8988T (cell line): ENCODE measurements at places on chromosomes 2 and 18.

DNA sequence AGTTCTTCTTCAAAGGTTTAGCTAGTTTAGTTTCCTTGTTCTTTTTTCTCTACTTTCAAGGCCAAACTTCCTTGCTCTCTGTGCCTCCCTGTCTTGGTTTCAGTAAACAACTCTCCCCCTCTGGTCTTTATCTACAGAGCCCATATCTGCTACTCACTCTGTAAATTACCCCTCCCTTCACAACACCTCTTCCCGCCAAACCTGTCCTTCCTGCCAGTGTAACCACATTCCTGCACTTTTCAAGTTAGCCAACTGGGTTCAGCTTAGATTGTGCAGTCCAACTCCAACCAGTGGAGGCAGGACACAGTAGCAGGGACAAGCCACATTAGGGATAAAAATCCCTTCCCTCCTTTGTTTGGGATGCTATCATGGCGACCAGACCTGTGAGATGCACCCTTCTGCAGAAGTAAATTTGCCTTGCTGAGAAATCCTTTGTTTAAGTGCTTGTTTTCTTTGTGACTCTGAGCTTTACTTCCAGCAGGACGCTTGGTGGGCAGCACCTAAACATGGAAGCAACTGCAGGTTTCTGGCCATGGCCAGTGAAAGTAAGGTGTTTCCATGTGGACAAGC, 706.0 kb downstream of the KCNJ3 start:
- DNase-seq, result no peak

DNA sequence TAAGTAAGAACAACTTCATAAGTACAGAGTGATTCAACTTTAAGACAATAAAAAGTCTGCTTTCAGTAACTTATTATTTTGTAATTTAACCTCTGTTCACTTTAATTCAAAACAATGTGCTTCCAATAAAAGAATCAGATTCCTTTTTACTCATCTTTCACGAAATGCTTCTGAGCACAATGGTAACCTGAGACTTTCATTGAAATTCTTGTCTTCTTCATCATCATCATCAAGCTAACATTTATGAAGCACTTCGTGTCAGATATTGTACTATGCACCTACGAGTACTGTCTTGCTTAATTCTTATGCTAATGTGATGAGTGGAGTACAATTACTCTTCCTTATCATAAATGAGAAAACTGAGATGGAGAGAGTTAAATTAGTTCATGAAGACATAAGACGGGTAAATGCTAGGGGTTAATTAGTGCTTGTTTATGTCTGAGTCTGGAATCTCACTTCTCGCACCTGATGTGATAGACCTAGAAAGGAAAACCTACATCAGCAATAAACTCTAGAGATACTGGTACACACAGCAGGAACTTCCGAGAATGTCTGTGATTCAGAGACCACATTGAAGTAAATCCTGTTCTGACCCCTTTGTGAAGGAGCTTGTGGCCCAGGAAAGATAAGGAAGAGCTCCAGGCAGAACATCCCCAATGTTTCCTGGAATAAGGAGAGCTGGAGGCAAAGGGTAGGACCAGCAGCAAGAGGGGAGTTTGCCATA, 227.6 kb upstream of the ETAA1 start:
- no peak for DNase-seq

- DNase-seq, result no peak
Measured at GRCh38 chr2:176648700-176649297, 379.6 kb downstream of the MTX2 start.

- no peak for DNase-seq
Measured at GRCh38 chr2:69059731-69060290, 46.8 kb downstream of the ANTXR1 start.

- no peak for DNase-seq
Measured at GRCh38 chr2:151306621-151307020, 17.2 kb upstream of the NMI start.

GRCh38 chr2:8154936-8155335, 526.9 kb upstream of the ID2 start:
- DNase-seq, result no peak

GRCh38 chr2:133045787-133046186, 375.8 kb upstream of the LYPD1 start:
- DNase-seq, result no peak

GRCh38 chr2:25306777-25307368, 34.9 kb downstream of the DNMT3A start:
- no peak for DNase-seq

GRCh38 chr2:29063646-29064345, 10.5 kb downstream of the PCARE start:
- no peak for DNase-seq

DNA sequence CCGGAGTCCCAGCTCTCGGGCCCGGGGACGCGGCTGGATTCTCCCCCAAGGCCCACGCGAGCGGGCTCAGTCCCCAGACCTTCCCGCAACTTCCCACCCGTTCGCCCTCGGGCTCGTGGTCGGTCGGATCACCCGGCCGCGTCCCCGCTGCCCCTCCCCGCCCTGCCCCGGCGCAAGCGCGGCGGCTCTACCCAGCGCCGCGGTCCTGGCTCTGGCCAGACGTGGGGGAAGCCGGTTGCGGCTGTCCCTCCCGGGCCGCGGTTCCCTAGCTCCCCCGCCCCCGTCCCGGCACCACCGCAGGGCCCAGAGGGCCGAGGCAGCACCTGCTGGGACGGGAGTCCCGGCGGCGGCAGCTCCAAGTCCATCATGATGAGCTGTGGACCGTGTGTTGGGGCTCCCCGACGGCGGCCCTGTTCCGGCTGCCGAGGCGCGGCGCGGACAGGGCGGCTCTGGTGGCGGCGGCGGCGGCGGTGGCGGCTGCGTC, 276 bp downstream of the NFE2L2 start:
- peak; percentile 27 for DNase-seq

DNA sequence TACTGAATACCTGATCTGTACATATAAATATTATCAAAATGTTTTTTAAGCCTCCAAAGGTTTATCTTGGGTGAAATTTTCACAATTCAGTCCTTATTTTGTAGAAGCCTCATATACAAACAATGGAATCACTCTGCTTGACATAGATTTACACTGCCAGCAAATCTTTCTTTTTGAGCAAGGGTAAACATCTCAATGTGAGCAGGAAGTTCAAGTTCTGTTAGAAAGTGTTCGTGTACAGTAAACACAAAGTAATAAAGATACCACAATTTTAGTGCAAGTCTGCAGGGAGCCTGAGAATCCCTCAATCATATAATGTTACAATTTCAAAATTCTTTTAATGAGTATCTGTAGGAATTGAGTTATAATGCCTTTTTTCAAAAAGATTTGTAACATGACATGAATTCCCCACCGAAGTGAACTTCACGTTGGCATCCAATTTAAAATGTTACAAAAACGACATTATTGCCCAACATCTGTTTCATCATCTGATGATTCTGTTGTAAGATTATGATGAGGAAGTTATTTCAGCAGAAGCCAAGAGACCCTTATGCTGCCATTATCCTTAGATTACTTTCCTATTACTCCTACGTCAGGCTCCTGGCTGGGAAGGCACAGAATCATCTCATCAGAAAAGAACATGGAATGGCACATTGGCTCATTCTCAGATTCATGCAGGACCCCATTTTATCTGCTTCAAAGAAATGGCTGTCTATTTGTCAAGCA, 283.9 kb upstream of the ACVR2A start:
- DNase-seq, result no peak

DNA sequence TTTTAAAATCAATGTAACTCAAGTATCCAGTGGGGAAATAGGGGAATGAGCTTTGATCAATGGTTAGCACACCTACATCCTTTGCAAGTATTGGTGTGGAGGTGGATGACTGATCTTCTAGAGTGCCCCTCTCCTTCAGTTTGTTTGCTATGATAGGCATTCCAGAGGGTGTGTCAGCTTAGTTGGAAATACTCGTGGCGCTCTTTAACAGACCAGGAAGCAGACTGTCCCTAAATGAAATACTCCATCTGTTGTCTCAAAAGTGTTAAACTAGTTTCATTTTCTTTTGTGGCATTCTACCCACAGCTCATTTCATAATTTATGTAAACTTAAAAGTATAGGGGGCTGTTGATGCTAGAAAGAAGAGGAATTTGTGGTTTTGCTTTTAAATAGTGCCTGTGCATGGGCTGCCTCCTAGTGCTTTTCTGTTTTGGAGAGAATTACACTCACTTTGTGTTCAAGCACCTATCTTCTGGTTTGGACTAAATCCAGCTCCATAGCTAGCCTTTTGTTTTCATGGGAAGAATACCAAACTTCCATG, 66.2 kb downstream of the STAT1 start:
- DNase-seq, result no peak

DNA sequence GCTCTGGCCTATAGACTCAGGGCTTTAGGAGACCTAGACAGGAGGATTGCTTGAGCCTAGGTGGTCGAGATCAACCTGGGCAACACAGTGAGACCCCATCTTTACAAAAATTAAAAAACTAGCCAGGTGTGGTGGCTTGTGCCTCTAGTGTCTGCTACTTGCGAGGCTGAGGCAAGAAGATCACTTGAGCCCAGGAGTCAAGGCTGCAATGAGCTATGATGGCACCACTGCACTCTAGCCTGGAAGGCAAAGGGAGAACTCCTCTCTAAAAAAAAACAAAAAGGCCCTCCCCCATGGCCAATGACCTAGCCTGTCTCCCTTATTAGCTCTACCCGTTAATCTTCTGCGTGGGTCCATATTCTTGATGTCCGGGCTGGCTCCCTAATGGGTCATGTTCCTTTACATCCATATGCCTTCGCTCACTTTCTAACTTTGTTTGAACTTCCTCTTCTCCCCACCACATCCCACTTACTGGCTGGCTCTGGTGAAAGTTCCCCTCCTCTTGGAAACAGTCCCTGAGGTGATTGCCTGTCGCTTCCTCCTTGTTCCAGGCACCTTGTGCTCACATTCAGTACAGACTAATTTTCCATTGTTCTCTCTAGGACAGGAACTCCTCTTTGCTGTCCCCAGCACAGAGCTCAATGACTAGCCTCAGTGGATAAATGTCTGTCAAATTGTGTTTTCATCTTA, 103.0 kb downstream of the AFF3 start:
- DNase-seq, result no peak

GRCh38 chr2:235570966-235571692, 77.3 kb downstream of the AGAP1 start:
- no peak for DNase-seq

DNA sequence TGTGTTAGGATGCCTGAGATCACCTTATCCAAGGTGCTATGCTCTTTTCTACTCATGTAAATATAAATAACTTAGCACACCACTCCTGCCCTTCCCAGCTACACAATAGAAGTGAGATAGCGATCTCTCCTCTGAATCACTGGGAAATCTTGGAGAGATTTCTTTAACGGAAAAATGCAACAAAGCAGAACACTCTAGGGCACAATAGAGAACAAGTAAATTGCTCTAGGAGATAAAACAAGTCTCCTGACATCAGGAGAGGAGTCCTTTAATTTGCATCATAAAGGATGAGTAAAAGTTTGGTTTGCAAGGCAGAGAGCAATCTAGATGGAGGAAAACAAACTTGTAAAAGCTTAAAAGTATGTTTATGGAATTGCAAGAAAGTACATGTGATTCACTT, 224.1 kb downstream of the PAX3 start:
- no peak for DNase-seq

- DNase-seq, result no peak
Measured at GRCh38 chr2:219045937-219046550, 4.7 kb upstream of the CFAP65 start.

GRCh38 chr2:104572834-104573233, 281.1 kb upstream of the POU3F3 start:
- DNase-seq, result no peak

DNA sequence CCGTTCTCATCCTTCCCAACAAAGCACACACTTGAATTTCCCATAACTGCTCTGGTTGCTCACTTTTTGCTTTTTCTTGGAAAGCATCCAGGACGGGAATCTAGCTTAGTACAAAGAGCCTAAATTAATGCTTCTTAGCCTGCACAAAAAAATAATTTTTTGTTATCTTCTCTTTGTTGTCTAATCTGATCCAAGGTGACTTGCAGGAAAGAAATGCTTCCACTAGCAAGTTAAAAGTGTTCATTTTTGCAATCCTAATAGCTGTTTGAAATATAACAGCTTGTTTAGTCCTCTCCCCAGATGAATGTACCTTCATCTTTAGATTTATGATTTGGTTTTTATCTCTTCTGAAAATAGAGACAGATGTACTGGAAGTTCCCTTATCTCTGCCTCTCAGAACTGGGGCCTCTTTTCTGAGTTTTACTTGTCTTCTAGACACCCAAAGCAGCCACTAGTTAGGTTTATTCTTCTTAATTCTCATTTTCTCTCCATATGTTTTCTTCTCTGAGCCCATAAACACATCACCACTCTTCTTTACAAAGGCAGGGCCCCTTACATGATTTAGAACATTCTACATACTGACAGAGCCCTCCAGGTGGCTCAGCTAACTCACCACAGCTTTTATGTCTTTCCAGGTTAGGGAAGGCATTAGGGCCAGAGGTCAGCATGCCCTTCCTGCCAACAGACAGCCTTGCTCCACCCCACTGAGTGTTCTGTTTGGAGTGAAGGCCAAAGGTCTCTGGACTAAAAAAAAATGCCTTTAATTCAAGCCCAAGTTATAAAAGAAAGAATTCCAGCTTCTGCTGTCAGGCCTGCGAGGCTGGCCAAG, 74.7 kb upstream of the MAP4K3 start:
- DNase-seq, result no peak

DNA sequence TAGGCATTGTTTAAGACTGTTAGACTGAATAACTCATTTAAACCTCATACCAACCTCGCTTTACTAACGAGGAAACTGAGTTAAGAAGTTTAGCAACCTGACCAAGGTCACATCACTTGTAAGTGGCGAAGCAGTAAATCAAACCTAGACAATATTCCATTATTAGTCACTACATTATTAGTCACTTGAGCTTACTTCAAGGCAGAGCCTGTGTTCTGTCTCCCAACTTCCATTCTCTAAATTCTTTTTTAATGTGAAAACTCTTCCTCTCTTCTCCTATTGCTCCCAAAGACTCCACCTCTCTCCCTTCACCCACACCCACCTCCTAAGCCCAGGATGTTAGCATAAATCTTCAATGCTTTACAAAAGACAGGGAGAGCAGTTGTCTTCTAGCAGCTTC, 156.5 kb downstream of the ARL6IP6 start:
- no peak for DNase-seq

GRCh38 chr18:61894751-61895524, 2.1 kb upstream of the RNF152 start:
- no peak for DNase-seq

- no peak for DNase-seq
Measured at GRCh38 chr18:50080316-50080715, 114.6 kb downstream of the MYO5B start.
